ENCODE measurements at places on chromosomes 13 and 19.

DNA sequence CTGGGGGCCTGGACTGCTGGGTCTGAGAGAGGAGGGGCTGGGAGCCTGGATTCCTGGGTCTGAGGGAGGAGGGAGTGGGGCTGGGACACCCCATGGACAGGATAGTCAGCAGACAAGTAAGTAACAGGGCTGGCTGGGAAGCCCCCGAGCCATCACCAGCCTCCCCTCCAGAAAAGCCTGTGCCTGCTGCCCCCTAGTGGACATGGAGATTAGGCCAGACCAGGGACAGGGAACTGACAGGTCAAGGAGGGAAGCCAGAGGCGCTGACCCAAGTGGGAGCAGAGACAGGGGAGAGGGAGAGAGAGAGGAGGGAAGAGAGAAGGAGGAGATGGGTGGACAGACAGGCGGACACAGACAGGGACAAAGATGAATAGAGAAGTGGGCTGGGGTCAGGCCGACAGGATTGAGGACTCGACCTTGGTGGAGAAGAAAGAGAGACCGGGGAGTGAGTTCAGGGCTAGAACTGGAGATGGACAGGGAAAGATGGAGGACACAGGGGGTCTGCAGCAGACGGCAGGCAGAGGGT is 6.7 kb upstream of the ERFL start:
- DNase-seq: peak; percentile 90

GRCh38 chr13:73011751-73012150 is 47.1 kb upstream of the KLF5 start:
- DNase-seq: no peak

DNA sequence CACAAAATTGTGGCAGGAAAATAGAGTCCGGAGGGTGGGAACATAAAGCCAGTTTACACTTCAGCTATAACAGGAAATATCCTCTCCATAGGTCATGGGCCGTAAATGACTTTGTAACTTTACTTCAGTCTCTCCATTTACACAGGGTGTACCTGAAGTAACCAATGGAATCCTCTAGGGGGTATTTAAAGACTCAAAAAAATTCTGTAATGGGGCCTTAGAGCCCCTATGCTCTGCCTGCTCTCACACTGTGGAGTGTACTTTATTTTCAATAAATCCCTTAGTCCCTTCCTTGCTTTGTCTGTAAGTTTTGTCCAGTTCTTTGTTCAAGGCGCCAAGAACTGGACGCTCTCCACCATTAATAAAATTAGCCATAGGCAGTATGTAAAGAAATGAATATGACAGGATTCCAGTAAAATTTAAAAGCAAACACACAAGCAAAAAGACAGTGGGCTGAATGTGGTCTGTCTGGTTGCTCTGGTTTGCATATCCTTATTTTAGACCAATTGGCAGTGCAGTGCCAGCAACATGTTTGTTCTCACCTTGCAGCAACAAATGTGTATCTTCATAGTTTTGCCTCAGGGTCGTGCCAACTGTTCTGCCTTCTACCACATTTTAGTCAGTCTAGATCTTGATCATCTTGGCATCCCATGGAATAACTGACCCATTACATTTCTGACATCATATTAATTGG is 801.5 kb upstream of the SPRY2 start:
- DNase-seq: no peak

GRCh38 chr19:41351339-41352245 is 2.1 kb downstream of the TGFB1 start:
- DNase-seq: peak; percentile 84

DNA sequence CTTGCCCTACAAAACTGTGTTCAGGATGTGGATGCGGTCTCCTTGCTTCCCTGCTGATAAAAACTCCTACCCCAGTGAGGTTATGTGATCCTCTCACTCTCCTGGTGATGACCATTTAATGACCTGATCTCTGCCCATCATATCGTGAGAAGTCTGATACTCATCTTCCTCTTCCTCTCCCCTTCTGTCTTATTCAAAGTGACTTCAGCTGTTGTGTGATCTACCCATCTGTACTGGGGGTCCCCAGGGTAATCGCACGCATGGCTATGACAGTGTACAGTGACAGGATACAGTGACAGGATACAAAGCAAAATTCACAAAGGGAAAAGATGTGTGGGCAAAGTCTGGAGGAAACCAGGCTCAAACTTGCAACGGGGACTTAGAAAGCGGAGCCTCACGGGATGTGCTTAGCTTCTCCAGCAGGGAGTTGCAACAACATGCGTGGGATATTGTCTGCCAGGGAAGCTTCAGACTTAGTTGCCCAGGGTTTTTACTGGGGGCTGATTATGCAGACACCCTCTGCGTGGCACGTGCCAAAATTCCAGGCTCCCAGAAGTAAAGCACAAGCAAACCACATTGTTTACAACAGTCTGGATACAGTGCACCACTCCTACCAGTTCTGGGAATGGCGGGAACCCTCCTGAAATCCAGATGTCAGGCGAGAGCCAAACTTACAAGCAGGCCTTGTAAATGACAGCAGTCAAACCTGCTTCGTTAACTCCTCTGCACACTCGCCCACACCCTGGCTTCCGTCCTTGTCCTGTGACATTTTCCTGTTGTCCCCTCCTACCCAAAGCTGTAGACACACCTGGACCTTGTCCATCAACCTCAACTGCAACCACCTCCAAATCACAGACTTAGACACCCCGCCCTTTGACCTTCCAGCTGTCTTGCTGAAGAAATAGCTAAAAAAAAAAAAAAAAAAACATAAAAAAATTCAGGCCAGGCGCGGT is 18.0 kb upstream of the GARRE1 start:
- DNase-seq: peak; percentile 59

GRCh38 chr13:112253631-112254030 is 122.5 kb upstream of the SPACA7 start:
- DNase-seq: no peak

DNA sequence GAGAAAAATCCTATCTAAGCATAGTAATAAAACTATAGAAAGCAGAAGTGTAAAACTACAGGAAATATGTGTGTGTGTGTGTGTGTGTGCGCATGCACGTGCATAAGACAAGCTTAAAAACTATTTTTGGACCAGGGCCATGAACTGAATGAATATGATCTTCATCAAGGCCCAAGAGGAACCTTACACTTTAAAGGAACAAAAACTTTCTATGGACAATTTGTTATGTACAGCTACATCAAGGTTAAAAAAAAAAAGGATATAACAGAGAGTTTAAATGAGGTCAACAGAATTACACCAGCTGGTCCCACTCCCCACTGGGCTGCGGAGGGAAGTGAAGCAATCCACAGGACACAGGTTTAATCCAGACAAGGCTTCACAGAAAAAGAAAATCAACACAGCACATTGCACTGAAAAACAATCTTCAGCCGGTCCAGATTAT is 151.1 kb downstream of the LHFPL6 start:
- peak; percentile 55 for DNase-seq

- no peak for DNase-seq
Observed at GRCh38 chr13:21759463-21759862, 88.6 kb downstream of the FGF9 start.

Data from Karpas-422 (cell line).